Testis (tissue), 5 donors: ENCODE measurements at places on chromosomes 3 and 15. TPM values are rescaled to one million over a fixed set of nuclear protein-coding genes. Genes with fewer than 3 reads are reported as not detected.

STAC gene
- 7.1 TPM for total RNA-seq

SH3GL3 gene
- total RNA-seq = 135 TPM

SSUH2 gene
- 9.8 TPM for total RNA-seq

STXBP5L gene
- total RNA-seq = 10.0 TPM

UBE2E2 gene
- 48.7 TPM for total RNA-seq

GRCh38 chr15:60781211-60781713 lies 302.3 kb upstream of the ICE2 start:
- no peak for DNase-seq

DNA sequence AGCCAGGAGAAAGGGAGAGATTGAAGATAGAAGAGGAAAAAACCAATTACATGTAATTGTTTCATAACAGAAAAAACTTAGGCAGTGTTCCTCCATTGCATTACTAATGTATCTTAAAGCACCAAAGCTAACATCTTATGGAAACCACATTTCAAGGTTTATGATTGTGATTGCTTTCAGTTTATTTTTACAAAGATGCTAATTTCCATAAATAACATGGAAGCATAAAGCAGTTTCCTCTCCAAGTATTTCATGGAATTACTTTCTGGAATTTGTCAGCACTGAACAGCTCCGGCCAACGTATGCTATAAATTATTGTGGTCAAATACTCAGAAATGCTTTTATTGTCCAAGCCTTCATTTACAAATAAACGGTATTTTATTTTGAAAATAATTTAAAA lies 11.6 kb downstream of the ADAMTSL3 start:
- DNase-seq = no peak

- no peak for DNase-seq
These were observed 17.7 kb downstream of the NTRK3 start for GRCh38 chr15:88238618-88239430.

GRCh38 chr3:191283400-191283799 lies 45.8 kb upstream of the CCDC50 start:
- DNase-seq = no peak

DNA sequence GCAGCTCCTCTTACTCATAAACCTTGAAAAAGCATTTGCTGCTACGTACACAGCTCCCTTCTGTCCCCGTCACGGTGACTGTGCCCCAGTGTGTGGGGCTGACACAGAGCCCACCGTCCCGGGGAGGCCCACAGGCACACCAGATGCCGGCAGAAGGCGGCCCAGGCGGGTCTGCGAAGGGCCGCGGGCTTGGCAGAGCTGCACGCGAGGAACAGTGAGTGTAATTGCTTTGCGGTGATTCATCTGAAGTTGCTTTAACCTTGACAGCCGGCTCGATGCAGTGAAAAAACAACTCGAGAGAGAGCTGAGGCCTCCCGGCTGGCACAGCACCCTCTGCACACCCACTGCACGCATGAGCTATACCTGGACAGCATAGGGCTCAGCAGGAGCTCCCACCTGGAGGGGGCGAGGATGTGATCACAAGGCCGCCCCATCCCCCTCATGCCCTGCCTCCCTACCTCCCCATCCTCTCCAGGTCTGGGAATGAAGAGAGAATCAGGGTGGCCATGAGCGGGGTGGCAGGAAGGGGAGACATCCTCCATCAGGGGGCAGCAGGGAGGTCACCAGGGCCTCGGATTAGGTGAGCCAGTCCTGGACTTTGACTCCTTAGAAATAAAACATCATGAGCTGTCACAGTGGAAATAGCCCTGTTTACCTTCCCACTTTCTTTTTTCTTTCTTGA lies 172.7 kb downstream of the MEGF11 start:
- DNase-seq = peak; percentile 33

DNA sequence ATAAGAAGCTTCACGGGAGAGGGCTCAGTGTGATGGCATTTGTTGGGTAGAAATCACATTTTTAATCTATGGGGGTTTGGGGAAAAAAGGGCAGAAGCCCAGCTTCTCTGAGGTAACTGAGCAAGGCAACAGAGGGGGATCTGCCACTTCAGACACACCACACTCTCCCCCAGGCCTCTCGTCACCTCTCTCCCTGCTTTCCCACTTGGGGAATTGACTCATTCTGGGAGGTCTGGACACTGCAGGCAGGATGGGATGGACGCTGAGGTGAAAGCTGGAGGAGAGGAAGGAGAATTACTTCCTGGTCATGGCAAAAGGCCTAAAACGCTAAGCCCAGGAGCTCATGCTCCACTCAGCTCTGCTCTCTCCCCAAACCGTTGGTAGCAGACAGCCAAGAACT lies 33.2 kb downstream of the MYO5C start:
- no peak for DNase-seq

- DNase-seq = no peak
These were observed 123.7 kb downstream of the SMAD6 start for GRCh38 chr15:66825731-66826130.

DNA sequence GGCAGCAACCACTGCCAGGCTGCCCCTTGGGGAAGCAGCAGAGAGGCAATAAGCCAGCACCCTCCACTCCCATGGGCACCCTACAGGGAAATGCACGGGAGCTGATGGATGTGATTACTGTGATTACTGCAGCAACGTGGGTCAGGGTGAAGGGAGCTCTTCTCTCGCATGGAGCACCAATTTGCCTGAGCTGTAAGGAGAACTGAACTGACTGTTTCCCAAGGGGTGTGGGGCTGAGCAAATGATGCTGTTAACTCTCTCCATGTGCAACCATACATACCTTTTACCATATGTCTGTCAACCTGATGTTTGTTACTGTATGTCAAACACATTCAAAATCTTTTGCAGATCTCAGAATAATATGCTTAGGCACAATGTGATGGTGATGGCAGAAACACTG lies 680.6 kb downstream of the SQOR start:
- DNase-seq = no peak

DNA sequence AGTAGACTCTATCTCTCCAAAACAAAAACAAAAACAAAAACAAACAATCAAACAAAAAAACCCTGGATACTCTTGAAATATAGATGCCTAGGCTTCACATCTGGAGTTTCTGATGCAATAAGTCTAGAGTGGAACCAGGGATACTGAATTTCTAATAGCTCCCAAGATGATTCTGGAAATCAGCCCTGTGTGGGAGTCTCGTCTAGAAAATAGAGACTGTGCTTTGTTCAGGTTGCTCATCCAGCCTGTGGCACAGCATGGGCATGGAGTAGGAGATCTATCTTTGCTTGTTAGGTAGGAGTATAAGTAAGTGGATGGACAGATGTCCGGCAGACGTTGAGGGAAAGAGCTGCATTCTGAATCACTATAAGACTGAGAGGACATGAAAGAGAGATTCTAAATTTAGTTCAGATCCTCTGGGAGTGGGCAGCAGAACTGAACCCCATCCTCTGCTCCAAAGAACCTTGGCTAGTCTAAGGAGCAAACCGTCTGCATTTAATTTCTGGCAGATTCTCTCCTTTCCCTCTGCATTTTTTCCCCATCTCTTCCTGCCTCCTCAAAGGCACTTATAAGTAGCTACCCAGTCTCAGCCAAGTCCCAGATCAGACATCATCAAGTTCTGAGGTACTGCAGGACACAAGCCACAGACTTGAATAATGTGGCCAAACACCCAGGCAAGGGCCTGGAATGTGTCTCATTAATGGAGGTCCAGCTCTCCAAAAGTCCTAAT lies 92.6 kb upstream of the STRIT1 start:
- DNase-seq = no peak

DNA sequence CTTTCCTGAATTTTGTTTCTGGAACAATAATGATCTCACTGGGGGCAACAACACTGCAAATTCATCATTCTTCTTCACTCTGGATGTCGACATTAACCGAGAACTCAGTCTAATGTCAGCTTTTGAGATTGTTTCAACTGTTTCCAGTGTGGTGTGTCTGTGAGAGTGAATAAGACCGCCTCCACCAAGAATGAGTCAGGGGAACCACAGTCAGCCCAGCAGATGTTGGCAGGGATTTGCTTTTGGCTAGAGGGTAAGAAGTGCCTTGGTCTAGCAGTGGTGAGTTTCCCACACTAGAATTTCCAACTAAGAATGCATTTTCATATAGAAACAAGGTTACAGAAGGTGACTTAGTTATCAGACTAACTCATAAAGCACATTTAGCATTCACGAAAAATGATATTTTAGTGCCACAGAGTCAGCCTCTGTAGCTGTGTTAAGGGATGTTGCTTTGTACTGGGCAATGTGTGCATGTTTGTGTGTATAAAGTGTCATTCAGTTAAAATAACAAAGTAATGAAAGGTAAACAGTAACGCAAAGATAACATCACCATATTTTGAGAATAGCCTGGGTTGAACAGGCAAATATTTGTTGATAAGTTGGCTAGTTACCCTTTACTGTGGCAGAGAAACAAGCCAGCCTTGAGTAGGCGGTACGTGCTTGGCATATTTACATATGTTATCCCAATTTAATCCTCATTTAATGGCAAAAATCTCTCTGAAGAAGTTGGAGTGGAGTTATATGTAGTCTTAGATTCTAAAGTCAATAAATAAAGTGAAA lies 33.8 kb downstream of the DRD3 start:
- no peak for DNase-seq

- peak; percentile 50 for DNase-seq
These were observed 103.6 kb downstream of the APBA2 start for GRCh38 chr15:28989239-28989830.

DNA sequence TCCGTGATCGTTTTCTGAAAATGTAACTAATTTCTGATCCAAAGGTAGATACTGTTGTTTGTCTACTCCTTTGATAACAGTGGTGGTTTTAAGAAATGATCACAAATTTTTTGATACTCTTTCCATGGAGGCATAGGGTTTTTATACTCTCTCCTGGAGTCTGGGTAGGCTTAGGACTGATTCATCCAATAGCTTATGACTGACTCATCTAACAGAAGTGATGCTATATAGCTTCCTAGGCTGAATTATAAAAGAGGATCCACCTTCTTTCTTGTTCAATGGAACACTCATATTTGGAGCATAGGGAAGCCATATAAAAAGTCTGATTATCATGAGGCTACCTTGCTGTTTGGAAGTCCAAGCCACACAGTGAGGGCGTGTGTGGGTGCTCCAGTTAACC lies 84.3 kb downstream of the CHST2 start:
- DNase-seq = no peak

- no peak for DNase-seq
These were observed 2.6 kb upstream of the MAP4 start for GRCh38 chr3:48018841-48019240.

DNA sequence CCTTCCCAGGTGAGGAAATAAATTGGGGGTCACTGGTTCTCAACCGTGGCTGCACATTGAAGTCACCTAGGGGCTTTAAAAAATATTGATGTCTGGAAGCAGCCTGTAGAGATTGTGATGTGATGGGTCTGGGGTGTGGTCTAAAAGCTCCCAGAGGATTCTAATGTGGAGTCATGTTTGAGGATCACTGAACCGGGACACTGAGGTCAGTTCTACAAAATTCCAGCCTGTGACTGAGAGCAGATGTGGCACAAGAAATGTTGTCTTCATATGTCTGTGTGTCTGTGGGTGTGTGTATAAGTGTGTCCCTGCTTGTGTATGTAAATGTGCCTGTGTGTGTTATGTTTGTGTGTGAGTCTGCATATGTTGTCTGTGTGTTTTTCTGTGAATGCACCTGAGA lies 79.9 kb downstream of the TLE3 start:
- DNase-seq = no peak

GRCh38 chr15:91135201-91136130 lies 35.4 kb downstream of the SV2B start:
- no peak for DNase-seq

GRCh38 chr15:46416544-46416943 lies 781.7 kb downstream of the SQOR start:
- DNase-seq = no peak

DNA sequence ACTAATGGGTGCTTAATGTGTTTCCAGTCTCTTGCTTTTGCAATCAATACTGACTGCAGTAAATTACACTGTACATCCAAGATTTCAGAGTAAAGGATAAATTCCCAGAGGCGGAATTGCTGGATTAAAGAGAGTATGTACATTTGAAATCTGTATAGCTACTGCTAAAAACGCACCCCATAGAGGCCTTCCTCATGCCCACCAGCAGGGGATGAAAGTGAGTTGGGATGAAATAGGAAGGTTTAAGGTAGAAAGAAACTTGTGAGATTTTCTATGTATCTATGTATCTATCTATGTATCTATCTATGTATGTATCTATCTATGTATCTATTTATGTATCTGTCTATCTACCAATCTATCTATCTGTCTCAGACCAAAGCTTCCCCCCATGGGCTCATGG lies 28.4 kb downstream of the TMEM44 start:
- DNase-seq = no peak

- no peak for DNase-seq
These were observed 69.7 kb downstream of the LRRK1 start for GRCh38 chr15:100988857-100989256.
